ENCODE measurements at places on chromosomes 11 and 22.

DNA sequence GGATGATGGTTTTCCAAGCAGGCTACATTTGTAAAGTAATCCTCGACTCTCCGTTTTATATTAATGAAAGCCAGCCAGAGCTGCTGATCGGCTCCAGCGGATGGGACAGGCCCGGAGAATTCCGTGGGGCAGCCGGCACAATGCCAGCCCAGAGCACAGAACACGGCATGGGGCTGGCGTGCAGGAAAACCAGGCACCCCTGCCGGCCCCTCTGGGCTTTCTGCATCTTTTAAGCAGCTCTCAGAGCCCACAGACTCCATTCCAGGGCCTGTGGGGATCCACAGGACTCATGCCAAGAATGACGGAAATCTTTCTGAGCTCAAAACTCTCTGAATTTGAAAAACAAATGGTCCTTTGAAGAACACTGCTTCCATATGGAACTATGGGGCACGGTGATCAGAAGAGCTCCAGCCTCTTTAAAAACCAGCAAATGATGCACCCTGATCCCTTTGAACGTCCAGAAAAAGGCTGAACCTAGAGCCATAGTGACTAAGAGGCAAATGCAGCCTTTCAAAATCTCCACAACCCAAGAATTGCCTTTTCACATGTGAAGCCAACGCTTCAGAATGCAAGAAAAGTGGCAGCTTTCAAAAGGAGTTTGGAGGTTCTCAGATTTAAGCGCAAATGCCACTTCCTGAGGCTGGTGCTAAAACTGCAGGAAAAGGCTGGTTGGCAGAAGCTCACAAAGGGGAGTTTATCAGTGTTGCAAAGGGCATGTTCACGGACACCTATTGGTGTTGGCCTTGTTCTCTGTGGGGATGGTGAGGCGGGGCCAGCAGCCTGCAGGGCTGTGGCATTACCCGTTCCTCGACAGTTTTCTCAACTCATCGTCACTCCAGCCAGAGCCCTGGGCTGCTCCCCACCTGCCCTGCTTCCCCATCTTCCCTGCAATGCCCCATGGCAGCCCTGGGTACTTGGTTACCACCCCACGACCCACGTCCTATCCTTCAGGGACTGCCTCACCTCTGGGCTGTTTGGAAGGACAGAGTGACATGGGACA lies 212.5 kb downstream of the CTTN start:
- DNase-seq, result no peak

- DNase-seq, result peak; percentile 82
These were observed 2.9 kb upstream of the SERPINH1 start for GRCh38 chr11:75558939-75559843.

- DNase-seq, result peak; percentile 64
These were observed 21.8 kb downstream of the NF2 start for GRCh38 chr22:29625090-29625825.

- DNase-seq, result no peak
These were observed 59.6 kb upstream of the SYN3 start for GRCh38 chr22:33117821-33118220.

- DNase-seq, result peak; percentile 90
These were observed 75.9 kb upstream of the PRR5 start for GRCh38 chr22:44625981-44626687.

DNA sequence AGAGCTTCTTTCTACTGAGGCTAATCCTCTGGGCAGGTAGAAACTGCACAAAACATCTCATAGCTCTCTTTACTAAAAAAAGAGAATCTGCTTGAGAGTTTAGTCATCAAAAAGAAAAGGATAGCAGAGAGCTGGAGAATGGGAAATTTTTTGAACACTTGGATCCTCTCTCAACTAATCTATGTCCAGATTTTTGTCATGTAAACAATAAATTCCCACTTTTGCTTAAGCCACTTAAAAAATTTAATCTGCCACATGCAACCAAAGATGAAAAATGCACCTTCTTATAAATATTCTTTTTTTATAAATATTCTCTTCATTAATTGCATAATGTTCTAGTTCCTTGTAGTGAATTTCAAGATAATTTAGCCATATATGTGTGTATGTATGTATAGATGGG lies 10.5 kb downstream of the OR5D16 start:
- no peak for DNase-seq

GRCh38 chr11:73814812-73815211 lies 27.1 kb downstream of the MRPL48 start:
- DNase-seq, result no peak

- DNase-seq, result no peak
These were observed 366.9 kb downstream of the BRD1 start for GRCh38 chr22:49460592-49461281.

DNA sequence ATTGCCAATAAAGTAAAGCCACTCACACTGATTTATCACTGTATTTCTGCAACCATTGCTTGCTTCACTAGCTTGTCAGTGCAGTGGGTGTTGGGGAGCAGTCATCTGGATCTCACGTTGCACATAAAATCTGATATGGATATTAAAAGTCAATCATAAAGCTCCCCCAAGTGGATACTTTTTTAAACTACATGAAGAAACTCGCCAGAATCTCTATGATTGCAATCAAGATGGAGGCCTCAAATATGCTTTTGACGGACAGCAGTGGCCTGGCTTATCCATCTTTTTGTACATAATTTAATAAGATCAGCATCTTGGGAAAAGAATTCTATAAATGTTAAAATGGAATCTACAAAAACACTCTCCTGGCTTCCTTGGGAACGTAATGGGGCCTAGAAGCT lies 137.7 kb downstream of the WT1 start:
- DNase-seq, result peak; percentile 72

- DNase-seq, result peak; percentile 13
These were observed 103.0 kb downstream of the DBX1 start for GRCh38 chr11:20056950-20057943.

DNA sequence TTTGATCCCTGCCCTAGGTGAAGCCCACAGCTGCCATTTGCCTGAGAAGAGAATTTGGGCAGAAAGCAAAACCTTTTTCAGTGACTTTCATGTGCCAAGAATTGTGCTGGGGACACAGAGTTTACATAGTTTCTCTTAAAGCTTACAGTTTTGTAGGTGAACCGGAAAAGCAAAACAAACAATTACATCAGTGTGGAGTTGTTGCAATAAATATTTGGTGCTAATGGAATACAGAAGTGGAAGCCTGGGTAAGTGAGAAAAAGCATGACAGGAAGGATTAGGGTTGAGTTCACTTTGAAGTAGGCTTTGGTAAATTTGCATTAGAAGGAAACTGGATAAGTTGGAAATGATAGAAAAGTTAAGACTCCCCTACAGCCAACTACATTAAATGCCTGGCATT lies 82.7 kb downstream of the RASSF10 start:
- no peak for DNase-seq

GRCh38 chr11:17351510-17352176 lies at the start of gene NCR3LG1:
Gene NCR3LG1, plus strand, starts transcription at chr11:17351800. Its CDS starts 170 bp downstream, at chr11:17351970.
- DNase-seq, result peak; percentile 87

DNA sequence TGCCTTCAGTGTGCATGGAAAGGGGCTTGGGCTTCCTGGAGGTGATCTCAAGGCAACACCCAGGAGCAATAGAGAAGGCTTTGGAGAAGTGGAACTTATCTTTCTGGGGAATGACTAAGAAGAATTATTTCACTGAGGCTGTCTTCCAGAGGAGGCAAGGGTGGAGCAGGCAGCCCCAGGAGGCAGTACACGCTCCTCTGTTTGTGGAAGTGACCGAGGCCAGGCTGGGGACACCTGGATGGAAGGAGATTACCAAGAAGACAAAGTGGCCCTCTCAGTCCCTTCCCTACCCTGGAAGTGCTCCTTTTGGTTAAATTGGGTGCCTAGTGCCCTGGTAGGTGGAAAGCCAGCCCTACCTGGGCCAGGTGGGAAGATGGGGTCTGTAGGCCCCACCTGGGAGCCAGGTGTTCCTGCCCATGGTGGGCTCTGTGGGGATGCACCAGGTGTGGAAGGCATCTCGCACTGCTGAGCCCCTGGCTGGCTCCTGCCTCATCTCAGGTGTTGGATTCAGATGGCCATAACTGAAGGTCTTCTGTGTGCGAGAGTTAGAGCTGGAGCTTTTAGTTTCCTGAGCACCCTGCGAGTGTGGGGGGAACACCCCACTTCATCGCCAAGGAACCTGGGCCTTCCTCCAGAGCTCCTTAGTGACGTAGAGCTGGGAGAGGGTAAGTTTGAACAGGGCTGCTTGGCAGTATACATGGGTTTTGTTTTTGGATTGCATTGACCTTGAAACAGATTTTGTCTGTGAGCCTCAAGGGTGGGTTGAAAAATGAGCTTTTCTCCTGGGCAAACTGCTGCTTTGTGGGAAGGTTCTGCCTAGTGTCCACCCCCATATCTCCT lies 46.1 kb downstream of the MICAL2 start:
- no peak for DNase-seq

- no peak for DNase-seq
These were observed 272.0 kb upstream of the SESN3 start for GRCh38 chr11:95503047-95503446.

- DNase-seq, result no peak
These were observed 38.4 kb downstream of the MACROD1 start for GRCh38 chr11:64127267-64128072.

DNA sequence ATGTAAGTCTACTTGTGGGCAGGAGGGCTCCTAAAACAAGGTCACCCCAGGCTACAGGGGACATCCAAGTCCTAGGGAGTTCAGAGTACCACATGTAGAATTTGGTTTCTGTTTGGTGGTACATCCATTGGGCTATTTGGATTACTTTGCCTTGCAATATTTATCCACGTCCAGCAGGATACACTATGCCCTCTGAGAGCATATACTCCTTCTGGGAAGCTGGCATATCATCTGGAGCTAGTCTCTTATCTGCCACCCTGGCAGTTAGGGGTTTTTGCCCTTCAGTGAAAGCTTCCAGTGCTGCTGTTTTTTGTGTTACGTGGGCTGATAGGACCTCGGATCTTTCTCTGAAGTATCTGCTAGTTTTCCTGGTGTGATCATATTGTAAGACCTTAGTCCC lies 7.3 kb downstream of the LMO2 start:
- DNase-seq, result no peak

GRCh38 chr11:75142714-75143419 lies 8.0 kb upstream of the SLCO2B1 start:
- peak; percentile 96 for DNase-seq

GRCh38 chr22:44286646-44287045 lies 26.1 kb downstream of the SHISAL1 start:
- peak; percentile 88 for DNase-seq

GRCh38 chr11:7528514-7529049 lies 14.8 kb downstream of the PPFIBP2 start:
- no peak for DNase-seq

DNA sequence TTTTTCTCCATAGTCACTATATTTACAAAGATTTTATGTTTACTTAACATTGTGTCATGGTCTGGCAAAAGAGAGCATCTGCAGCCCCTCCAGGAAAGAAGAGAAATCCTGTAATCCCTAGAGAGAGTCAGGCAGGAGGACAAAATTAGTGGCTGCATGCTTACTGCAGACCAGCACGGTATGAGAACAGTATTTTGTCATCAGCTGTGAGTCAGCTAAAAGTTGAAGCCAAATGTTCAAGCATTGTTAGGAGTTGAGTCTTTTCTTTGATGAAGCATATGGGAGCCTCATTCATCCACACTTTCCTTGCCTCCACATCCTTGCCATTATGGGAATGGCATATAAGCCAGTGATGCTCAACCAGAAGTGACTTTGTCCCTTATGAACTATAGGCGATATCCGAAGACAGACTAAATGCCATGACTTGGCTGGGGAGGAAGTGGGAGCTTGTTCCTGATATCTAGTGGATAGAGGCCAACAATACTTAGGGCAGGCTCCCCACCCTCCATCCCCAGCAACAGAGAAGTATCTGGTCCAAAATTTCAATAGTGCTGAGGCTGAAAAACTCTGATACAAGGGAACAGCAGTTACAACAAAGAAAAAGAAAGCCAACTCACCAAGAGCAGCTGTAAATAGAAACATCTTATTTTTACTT lies 112.0 kb upstream of the OR5AK2 start:
- peak; percentile 16 for DNase-seq

DNA sequence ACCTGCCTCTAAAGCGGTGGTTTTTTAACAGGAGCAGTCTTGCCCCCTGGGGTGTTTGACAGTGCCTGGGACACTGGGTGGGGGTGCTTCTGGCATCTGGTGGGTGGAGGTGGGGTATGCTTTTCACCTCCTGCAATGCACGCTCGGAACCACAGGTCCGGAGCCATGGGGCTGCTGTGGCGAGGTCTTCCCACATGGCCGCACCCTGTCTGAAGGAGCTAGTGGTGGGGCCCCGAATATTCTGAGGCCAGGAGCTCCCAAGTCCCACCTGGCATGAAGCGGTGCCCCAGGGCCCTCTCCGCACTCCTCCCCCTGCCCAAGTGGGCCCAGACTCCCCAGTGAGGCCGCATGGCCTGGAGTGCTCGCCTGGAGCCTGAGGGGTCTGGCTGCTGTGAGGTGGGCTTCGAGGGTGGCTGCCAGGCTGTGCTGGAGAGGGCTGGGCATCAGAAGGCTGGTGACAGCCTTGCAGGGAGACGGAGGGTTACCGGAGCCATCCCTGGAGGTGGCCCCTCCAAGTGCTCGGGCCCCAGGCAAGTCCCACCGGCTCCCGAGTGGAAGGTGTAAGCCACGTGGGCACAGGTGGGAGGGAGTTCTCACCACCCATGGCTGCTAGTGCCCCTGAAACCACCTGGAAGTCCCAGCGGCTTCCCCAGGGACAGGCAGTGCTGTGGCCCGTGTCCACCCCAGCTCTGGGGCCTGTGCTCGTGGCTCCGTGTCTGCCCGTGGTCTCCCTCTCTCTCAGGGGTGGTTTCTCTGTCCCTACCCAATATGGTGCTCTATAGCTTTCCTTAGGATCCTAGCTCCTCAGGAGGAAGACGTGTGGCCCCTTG lies 15.1 kb downstream of the TBX1 start:
- no peak for DNase-seq

GRCh38 chr11:120032766-120033390 lies 105.0 kb downstream of the TRIM29 start:
- DNase-seq, result peak; percentile 3

GRCh38 chr11:88313441-88313840 lies 24.1 kb downstream of the CTSC start:
- no peak for DNase-seq

DNA sequence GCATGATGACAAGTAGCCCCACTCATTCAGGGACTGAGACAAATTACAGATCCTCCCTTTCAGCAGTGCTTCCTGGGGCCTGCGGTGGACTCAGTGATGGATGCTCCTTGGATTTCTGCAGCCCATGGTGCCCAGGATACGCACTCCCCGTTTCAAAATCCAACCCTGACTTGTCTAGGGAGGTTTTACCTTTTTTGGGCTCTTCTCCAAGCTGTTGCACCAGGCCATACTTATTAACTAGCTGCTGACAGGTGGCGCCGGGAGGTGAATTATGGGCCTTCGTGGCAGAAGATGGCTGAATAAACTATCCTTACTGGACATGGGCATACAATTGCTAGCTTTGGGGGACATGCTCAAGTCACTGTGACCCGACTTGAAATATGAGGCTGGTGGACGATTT lies 324.3 kb upstream of the SYN3 start:
- no peak for DNase-seq

- DNase-seq, result no peak
These were observed 3.9 kb downstream of the DBX1 start for GRCh38 chr11:20156280-20156875.

DNA sequence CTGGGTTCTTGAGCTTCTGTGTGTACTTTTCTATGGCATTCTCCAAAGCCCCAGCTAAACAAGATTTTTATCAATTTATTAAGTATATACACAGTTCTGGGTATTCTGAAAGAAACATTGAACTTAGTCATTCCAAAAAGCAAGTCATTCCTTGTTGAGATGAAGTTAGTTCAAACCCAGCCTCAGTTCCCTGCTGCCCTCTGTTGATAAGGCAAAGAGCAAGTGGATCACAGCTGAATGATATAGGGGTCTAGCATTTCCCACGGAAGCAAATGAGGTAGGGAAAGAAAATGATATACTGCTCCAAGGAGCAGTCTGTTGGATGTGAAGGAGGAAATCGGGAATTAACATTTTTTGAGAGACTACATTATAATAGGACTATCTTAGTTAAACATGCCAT lies 841.8 kb upstream of the TENM4 start:
- no peak for DNase-seq

GRCh38 chr11:120124355-120124754 lies 13.6 kb downstream of the TRIM29 start:
- DNase-seq, result no peak

Data from GM03348 (cell line).